Naive thymus-derived CD4-positive, alpha-beta T cell (primary cell): ENCODE measurements at places on chromosomes 11 and 22.

GRCh38 chr11:66181632-66182315, 86.7 kb upstream of the RAB1B start:
- no peak for DNase-seq

DNA sequence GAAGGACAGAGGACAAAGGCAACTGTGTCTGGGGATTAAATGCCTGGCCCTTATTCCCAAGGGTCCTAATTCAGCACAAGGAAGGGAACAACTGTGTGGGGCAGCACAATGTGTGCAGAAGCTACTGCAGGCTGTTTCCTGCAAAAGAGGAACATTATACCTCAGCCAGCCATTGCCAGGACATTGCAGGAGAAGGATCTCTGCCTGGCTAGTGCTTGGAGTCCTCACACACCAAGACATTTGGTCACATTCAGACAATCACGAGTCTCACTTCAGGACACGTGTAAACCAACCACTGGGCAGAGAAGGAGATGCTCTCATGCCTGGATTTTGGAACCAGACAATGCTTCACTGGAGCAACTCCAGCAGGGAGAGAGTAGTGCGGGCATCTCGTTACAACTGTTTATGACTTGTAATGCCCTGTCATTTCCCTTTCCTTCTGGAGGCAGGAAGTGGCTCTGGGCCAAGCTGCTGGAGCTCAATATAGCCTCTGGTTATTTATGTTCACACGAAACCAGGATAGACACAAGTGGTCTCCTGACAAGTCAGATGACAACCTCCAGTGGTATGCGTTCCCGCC, 23.9 kb upstream of the ZC3H12C start:
- no peak for DNase-seq

DNA sequence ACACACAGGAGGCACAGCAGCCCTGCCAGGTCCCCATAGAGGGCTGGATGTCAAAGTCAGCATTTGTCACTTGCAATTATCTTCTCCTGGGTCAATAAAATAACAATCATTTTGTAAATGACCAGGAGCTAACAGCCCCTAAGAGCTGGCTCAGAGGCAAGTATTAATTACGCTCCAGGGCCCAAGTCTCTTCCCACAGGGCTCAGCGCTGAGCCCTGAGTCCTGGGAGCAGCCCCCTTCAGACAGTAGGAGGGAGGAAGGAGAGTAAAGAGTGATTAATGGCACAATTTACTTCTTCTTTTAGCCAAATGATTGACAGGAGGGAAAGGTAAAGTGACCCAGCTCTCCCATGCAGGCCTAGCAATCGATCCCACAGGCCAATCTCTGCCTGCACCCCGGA, 99.0 kb upstream of the DRD2 start:
- no peak for DNase-seq

GRCh38 chr22:46001046-46001425, 24.1 kb upstream of the WNT7B start:
- DNase-seq: no peak

DNA sequence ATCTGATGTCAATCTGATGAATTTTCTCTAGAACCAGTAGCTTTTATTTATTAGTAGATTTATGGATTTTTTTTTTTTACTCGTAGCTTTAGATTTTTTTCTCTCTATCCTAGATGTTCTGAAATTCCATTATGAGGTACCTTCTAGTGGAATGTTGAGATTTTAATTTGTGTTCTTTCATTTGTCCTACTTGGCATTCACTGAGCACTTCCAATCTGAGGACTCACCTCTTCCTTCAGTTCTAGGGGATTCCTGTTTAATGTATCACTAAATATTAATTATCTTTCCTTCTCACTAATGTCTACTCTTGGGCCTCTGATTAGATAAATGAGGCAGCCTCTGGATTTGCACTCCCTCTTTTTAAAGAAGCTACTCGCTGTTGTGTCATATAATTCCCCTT, 40.2 kb upstream of the WNT7B start:
- no peak for DNase-seq

DNA sequence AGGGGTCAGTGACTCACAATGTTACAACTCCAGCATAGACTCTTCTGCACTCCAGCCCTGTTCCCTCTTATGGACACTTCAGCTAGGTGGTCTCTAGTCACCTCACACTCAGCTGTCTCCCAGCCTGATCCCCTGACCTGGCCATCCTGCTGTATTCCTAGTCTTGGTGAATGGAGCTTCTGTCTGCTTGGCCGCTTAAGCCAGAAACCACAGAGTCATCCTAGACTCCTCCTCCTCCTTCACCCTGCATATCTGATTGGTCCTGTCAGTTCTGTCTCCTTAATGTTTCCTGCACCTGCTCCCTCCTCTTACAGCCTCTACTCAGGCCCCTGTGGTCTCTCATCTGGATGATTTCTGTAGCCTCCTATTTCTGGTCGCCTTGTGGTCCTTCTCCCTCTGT, 144.9 kb downstream of the HIPK3 start:
- DNase-seq: no peak

GRCh38 chr22:49257551-49257961, 570.1 kb downstream of the BRD1 start:
- no peak for DNase-seq

DNA sequence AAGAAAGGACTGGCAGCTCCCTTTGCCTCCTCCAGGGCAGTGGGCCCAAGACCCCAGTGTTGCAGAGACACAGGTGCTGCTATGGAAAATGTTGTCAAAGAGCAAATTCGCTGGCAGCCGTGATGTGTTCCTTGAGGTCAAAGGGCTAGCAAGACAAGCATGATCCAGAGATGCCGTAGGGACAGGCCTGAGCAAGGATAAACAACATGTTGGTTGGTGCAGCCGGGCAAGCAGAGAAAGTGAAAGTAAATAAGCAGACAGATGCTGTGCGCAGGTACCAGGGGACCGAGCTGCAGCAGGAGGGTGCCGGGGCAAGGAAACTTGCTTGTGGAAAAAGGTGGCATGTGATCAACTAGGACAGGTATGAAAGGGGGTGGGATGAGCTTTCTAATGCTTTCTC, 125.5 kb upstream of the NECTIN1 start:
- DNase-seq: no peak

DNA sequence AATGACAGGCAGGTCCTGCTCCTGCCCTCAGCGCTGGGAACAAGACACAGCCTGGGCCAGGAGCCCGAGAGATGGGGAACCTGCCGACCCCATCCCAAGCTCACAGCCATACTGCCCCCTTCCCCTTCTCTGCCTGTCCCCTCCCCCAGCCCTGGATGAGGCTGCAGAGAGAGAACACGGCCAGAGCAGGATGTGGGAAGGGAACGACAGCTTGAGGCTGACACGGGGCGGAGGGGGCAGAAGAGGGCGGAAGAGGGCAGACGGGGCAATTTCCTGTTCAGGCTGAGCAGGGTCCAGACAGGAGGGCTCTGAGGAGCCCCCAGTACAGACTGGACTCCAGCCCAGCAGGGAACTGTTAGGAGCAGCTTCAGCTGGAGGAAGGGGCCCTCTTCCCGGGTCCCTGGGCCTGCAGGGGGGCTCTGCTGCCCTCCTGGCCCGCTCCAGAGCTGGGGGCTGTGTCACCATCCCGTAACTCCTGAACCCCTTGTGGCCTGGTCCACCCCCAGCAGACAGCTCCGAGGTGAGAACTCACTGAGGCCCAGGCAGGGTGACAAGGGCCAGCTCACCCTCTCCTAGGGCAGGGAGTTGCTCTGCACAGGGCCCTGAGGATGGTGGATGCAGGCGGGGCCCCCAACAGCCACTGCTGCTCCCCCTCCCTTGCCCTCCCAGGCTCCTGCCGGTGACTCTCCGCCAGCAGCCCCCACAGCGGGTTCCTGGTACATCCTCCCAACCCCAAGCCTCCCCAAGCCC, 5.7 kb downstream of the CTSD start:
- DNase-seq: peak; percentile 56

GRCh38 chr11:35934981-35935380, 8.9 kb upstream of the LDLRAD3 start:
- no peak for DNase-seq

GRCh38 chr11:62273789-62274275, 3.9 kb downstream of the SCGB2A2 start:
- DNase-seq: no peak

DNA sequence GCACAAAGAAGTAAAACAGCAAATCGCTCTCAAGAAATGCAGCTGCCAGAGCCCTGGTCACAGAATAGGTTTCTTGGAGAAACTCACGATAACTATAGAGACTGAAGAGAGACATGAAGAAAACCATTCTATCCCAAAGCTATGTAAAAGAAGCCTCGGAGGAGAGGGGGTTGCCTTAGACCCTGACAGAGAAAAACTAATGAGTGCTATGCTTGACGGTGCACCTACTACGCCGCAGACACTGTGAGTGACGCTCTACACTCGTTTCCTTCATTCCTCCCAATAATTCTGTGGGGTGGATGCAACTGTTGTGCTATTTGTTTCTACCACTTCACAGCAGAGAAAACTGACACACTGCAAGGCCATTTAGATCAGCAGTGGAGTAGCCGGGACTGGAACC, 121.8 kb downstream of the ETS1 start:
- DNase-seq: no peak

DNA sequence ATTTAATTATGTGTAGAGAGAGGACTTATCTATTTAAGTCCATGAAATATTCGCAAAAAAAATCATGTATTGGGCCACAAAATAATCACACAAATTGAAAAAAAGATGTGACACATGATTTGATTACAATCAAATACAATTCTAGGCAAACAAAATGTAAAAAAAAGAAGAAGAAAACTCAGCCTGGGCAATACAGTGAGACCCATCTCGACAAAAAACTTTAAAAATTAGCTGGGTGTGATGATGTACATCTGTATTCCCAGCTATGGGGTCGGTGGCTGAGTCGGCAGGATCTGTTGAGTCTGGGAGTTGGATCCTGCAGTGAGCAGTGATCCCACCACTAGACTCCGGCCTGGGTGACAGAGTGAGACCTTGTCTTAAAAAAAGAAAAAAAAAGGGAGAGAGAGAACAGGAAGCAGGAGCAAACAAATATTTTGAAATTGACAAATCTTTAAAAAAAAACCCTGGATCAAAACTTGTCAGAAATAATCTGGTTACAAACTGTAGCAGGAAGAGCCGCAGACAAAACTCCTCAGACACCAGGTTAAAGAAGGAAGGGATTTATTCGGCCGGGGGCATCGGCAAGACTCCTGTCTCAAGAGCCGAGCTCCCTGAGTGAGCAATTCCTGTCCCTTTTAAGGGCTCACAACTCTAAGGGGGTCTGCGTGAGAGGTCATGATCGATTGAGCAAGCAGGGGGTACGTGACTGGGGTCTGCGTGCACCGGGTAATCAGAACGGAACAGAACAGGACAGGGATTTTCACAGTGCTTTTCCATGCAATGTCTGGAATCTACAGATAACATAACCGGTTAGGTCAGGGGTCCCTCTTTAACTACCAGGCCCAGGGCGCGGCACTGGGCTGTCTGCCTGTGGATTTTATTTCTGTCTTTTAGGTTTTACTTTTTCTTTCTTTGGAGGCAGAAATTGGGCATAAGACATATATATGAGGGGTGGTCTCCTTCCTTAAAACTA, 3.3 kb upstream of the TYMP start:
- DNase-seq: no peak

GRCh38 chr11:111730871-111731591, 35.2 kb downstream of the PPP2R1B start:
- DNase-seq: no peak

- DNase-seq: no peak
Measured at GRCh38 chr11:69658626-69659450, 16.3 kb downstream of the LTO1 start.

DNA sequence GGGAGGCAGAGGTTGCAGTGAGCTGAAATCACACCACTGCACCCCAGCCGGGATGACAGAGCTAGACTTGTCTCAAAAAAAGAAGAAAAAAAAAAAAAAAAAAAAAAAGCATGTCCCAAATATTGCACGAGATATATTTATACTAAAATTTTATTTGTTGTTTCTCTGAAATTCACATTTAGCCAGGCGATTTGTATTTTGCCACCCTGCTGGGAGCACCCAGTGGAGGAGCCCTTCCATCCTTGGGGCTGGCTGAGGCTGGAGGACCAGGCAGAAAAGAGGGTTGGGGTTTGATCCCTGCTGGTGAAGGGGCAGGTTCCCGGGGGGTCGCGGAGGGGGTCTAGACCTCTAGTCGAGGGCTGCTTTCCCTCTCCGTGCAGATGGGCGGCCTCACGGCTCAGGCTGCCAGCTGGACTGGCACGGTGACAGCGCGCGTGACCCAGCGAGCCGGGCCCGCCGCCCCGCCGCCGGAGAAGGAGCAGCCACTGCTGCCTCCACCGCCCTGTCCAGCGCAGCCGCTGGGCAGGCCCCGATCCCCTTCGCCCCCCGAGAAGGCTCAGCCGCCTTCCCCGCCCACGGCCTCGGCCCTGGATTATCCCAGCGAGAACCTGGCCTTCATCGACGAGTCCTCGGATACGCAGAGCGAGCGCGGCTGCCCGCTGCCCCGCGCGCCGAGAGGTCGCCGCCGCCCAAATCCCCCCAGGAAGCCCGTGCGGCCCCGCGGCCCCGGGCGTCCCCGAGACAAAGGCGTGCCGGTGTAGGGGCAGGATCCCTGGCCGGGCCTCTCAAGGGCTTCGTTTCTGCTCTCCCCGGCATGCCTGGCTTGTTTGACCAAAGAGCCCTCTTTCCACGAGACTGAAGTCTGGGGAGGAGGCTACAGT, 952 bp upstream of the CATSPERZ start:
- DNase-seq: no peak

DNA sequence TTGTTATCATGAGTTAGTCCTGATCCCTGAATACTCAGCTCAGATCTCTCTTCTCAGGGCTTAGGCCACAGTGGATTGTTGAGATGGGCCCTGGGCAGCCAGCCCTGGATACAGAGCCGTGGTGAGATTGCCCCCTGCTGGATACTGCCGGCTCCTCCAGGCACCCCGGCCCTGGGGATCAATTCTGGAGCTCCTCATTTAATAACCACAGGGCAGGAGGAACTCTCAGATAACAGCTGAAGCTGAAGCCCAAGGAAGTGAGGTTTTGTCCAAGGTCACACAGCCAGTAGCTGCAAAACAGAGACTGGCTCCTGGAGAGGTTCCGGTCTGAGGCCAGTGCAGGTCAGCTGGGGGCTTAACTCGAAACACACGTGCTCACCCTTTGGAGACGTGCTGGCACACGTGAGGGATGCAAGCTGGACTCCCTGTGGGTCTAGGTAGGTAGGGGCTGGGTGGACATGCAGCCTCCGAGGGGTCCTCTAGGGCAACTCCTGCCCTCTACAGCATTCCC, 16.0 kb downstream of the USH1C start:
- no peak for DNase-seq

- DNase-seq: no peak
Measured at GRCh38 chr11:41286751-41287150, 172.7 kb downstream of the LRRC4C start.
